ENCODE measurements at places on chromosomes 5 and 9.

DNA sequence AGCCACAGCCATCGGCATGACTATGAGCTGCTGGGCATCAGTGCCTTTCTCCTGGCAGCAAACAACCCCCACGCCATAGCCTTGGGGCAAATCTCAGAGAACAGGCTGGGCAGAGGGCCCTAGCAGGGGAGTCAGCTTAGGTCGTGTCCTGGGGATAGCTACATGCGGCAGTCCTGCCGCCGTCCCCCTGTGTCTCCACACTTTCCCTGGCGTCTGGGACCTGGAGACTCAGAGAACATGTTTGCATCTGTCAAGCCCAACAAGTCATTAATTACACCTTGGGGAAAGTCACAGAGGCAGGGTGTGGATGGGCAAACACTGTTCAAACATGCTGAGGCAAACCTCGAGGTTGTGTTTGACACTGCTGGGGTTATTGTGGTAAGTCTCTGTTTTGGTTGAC lies 123.6 kb downstream of the C5orf15 start:
- DNase-seq, result no peak

- DNase-seq, result peak; percentile 45
Measured at GRCh38 chr9:135077497-135078200, 9.8 kb upstream of the OLFM1 start.

DNA sequence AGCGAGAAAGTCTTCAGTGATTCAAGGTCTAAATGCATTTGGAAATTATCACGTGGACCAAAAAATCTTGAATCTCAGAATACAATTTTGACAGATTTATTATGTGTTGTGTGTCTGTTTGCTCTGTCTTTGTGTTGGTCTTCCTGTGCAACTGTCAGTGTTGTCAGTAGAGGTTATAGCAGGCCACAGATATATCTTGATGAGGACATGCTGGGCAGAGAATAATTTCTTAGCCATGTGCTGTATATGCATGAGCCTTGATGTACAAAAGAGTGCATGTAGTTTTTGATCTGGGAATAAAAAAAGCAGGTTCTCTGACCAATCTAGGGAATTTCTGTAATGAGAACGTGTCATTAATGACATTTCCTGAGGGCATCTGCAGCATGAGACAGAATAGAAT lies 57.6 kb downstream of the ZSWIM6 start:
- no peak for DNase-seq

GRCh38 chr5:93454896-93455295 lies 126.1 kb downstream of the NR2F1-AS1 start:
- DNase-seq, result no peak

DNA sequence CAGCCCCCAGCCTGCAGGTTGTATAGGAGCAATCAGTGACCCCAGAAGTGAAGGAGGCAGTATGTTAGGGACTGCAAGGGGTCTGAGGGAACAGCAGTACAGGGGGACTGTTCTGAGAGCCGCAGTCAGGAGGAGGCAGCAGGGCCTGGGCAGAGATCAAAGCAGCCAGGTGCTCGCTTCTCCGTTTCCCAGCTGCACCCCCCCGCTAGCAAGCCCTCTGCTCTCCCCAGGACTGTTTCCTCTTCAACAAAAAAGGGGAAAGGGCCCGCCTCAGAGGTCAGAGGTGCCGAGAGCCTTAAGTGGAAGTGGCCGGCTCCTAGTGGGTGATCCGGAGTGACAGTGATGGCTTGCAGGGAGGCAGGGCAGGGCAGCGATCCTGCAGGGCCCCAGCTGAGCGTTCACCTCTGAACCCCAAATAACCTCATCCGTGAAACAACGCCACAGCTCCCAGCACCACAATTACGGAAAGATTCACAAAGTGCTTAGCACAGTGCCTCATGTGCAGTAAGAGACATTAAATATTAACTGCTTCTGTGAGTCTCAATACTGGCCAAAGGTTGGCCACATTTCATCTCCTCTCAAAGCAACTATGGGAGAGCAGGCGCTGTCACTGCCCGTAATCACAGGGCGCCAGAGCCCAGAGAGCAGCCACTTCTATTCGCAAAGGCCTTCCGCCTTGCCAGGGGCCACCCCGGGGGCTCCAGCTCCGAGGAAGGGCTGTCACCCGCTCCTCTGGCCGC lies 8.0 kb downstream of the CLPTM1L start:
- DNase-seq, result no peak

DNA sequence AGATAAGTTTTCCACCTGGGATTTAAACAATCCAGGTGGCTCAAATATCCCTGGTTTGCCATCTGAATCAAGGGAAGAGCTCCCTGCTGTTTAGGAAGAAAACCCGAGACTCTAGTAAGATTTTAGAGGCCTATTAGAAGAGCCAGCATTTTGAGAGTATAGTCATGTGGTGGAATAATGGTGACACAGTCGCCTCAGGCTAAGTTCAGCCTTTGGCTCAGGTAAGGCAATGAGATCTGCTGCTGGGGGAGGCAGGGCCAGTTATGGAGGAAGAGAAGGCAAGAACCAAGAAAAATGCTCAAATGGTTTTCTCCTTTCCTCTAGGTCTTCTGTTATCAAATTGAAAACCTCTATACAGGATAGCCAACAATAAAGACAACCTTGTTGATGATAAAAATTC lies 16.2 kb downstream of the RAD1 start:
- DNase-seq, result no peak

- no peak for DNase-seq
Measured at GRCh38 chr9:96620181-96620514, 505 bp upstream of the CDC14B start.

- no peak for DNase-seq
Measured at GRCh38 chr5:111415053-111415452, 97.3 kb downstream of the STARD4 start.

GRCh38 chr5:109196087-109196822 lies 213.5 kb downstream of the PJA2 start:
- no peak for DNase-seq

DNA sequence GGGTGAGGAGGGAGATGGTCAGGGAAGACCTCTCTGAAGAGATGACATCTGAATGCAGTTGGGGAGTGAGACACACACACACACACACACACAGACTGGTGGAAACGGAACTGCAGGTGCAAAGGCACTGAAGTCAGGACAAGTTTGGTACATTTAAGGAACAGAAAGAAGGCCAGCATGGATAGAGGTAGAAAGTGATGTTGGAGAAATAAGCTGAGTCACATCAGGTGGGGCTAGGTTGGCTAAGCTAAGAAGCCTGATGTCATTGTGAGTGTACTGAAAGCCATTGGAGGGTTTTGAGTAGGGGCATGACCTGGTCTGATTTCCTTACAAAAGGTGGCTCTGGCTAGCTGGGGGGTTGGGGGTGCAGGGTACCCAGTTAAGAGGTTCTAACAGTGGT lies 3.1 kb downstream of the BSPRY start:
- no peak for DNase-seq

DNA sequence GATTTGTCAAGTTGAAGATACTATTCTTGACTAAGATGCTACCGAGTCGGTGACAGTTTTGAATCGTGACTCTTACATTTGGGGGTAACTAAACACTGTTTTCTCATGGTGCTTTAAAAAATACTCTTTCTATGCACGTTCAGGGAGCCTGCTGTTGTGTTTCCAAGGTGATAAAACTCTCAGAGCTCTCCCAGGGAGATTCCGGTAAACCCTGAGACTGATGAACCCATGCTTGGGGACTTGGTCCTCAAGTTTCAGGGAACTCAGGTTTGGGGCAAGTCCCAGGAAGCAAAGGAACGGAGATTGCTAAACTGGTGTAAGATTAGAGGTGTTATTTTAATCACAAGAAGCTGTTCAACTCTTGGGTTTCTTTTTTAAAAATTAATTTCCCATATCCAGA lies 1.4 kb downstream of the GDA start:
- DNase-seq, result no peak

DNA sequence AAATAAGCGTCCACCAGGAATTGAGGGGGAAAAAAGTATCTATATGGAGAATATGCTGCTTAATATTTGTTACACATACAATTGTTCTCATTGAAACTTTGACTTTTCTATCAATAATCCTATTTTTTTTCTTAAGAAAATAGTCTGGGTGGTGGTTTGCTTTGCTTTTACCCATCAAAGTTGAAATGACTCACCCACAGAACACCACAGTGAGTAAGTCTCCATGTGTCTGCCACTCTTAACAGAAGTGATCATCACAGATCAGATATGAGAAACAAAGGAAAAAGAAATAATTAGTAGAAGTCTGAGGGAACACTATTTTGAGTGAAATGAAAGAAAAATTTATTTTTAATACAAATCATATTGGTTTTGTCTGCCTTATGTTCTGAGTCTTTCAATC lies 742.8 kb downstream of the CDH9 start:
- DNase-seq, result no peak

Data from HTR-8/SVneo (cell line).